Activated CD4-positive, alpha-beta T cell treated with anti-CD3 and anti-CD28 coated beads, Interleukin-2, amount 50 U/mL, for 16 hours (primary cell): ENCODE measurements at places on chromosomes 2 and 18.

- peak; percentile 5 for DNase-seq
These were observed 283.2 kb downstream of the INSIG2 start for GRCh38 chr2:118371515-118371914.

GRCh38 chr2:177640423-177640822, 247.8 kb downstream of the AGPS start:
- no peak for DNase-seq

DNA sequence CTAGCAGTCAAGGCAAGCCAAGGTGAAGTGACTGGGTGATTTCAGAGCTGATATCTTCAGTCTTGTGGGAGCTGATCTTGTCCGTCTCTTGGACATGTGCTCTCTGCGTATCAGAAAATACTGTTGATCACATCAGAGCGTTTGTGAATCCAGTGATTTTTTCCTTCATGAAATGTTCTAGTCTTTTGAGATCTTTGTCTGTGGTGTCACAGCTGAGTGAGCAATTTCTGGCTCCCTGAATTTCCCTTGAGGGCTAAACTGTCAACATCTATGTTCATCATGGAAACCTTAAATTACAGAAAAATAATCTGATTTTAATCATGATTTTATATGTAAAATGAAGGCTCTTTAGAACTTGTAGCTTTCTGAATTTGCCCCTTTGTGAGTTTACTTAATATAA, 432.0 kb downstream of the CCDC85A start:
- no peak for DNase-seq

- peak; percentile 6 for DNase-seq
These were observed 131.2 kb upstream of the RMP24 start for GRCh38 chr18:35841283-35841682.
